ENCODE measurements at places on chromosomes 3 and 15.

DNA sequence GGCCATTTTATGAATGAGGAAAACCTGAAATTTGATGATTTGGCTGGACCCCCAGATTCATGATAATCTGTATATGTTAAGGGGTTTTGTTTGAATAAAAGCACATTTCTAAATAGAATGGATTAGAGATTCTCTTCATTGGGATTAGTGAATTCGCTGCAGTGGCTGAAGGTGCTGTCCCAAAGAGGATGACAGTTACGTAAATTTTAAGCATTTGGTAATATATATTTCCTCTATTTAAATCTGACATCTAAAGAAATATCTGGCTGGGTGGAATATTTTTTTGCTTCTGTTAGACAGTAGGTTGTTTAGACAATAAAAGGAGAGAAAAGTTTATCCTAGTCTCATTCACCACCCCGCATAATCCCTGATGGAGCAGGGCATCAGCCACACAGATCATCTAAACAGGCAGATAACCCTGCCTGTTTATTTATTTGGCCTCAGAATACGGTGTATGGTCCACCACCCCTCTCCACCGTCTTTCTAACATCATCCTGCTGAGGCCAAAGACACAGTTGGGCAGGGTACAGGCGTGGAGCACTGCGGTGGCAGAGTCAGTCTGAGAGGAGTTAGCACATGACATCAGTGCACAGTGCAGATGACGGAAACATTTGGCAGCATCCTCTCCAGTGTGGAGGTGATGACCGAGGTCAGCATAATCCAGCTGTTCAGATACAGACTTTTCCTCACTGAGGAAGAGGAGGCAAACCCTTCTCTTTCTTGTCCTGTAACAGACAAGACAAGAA, 20.4 kb upstream of the NFKBIZ start:
- DNase-seq: peak; percentile 36

GRCh38 chr3:197006446-197006845, 23.2 kb downstream of the MELTF start:
- DNase-seq: no peak

- peak; percentile 47 for DNase-seq
Measured at GRCh38 chr15:67064607-67065530, 533 bp upstream of the SMAD3 start.

DNA sequence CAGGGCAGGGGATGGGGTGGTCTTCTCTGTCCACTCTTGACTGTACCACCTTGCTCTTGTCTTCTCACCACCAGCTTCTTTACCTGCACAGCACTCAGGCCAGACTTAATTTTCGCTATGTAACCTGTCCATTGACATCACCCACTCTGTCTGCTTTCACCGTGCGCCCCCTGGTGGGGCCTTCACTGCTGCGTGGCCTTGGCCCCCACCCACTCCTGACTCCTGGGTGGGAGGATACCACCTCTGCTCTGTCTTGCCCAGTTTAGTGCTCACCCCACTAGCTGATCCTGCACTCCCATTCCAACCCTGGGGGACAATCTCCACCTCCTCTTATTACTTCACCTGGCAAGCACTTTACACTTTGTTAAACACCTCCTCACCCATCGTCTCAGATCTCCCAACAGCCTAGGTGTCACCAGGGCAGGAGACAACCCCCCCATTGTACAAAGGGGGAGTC, 17.7 kb downstream of the PTH1R start:
- DNase-seq: peak; percentile 83

DNA sequence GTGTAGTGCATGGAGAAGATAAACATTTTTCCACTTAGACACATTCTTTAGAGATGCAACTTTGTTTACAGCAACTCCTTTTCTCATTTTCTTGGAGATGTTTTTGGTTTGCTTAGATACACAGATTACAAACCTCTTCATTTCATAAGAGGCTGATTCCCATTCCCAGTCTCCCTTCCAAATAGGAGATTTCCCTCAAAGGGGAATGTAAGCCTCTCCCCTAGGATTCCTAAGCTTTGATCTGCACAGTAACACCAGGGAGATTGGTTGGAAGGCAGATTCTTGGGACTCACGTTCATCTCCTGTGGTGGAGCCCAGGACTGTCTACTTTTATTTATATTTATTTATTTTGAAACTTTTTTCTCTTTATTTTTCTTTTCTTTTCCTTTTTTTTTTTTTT, 63.2 kb downstream of the MCTP2 start:
- no peak for DNase-seq

Data from activated naive CD4-positive, alpha-beta T cell treated with anti-CD3 and anti-CD28 coated beads, Interleukin-2, amount 50 U/mL, for 16 hours (primary cell).